ENCODE measurements at places on chromosomes 11 and 22.

DNA sequence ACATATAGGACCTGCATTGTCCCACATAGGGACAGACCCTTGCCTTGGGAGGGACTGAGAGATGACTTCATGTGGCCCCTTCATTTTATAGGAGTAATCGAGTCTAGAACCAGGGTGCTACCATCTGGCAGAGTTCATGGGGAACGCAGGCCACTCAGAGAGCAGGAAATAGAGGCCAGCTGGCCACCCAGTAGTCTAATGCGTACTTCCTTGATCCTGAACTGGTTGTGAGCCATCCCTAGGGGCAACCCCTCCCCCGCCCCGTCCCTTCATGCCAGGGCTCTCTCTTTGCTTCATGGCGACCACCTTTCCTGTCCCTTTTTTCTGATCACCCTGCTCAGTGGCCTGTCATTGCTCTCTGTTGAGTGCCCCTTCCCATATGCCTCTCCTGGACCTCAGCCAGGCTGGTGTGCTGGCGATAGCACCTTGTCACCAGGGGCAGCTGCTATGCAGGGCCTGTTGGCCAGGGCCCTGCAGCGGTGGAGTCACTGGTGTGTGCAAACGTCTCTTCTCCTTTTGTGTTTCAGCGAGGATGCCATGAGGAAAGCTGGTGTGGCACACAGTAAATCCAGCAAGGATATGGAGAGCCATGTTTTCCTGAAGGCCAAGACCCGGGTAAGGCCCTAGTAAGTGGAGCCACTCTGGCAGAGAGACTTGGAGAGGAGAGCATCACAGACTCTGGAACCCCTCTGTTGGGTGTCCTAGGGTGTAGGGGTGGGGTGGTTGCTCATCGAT lies 29.3 kb downstream of the MED15 start:
- DNase-seq = no peak

DNA sequence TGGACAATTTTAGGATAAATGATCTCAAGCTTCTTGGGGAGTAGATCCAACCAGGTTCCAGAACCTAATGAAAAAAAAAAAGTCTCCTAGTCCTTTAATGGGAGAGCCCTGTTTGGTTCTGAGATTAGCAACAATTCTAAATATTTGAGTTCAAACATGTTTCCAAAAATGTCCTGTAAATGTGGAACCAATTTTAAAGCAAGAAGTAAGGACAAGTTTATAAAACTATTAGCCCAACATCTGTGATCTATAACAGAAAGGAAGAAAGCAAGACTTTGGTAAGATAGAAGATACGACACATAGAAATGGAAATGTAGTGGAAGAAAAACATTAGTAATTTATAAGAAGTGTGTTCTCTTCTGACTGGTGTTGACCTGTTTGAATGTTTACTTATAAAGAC lies 79.7 kb upstream of the SLC5A12 start:
- DNase-seq = no peak

- no peak for DNase-seq
Observed at GRCh38 chr11:82718307-82718706, 15.4 kb downstream of the FAM181B start.

DNA sequence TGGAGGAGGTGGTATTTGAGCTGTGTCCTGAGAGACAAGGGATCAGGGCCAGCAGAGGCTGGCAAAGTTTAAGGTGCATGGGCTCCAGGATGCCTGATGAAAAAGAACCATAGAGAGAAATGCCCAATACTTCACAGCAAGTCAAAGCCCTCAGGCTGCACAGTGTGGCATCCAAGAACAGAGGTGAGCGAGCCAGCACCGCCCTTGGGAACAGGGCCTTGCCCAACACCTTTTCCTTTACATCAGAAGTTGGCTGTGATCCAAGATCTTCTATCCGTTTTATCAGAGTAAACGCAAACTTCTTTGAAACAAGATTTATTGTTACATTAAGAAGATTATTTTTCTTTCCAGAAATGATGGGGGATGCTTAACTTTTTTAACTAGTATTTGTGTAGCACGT lies 1.4 kb downstream of the B3GNT6 start:
- DNase-seq = no peak

- DNase-seq = no peak
Observed at GRCh38 chr11:47917599-47918369, 62.6 kb upstream of the PTPRJ start.

- DNase-seq = no peak
Observed at GRCh38 chr11:127648583-127648982, 648.0 kb upstream of the KIRREL3 start.

DNA sequence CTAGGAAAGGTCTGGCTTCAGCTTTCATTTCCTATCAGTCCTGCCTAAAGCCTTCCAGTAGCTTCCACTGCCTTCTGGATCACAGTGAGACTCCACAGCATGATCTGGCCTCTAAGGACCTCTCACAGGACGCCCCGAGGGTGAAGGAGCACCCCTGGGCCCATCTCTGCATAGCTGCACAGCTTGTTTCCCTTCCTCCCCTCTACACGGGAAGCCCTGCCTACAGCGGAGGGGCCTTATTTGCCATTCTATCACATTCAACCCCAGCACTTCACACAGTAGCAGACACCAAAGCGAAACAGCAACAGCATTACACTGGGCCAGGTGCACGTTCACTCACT lies 162.3 kb upstream of the GRK3 start:
- DNase-seq = no peak

- no peak for DNase-seq
Observed at GRCh38 chr22:46099740-46100139, 50.6 kb upstream of the PPARA start.

- no peak for DNase-seq
Observed at GRCh38 chr11:123588117-123588863, 66.1 kb downstream of the SCN3B start.

DNA sequence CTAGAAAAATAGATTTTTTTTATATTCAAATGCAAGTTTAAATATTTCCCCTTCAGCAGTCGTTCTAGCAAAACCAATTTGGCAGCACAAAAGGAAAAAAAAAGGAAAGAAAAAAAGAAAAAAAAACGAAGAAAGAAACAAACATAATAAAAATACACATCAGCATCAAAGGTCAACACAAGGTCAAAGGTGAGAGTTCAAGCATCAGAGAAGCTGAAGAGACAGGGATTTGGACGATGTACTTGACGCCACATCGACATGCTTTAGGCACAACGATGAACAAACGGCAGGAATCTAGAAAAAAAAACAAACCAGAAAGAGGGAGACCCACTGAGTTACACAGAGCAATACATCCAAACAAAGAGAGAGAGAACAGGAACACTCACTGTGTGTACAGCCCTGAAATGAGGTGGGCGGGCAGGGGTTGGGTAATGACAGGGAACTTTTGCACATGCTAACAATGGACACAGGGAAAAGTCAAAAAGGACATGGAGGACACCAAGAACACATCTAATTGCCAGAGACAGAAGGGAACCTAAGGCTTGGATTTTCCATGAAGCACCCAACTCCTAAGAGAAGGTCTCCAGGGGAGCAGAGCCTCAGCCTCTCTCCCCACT lies 19.8 kb upstream of the RAPSN start:
- DNase-seq = no peak
